ENCODE measurements at places on chromosomes 11 and 22.

DNA sequence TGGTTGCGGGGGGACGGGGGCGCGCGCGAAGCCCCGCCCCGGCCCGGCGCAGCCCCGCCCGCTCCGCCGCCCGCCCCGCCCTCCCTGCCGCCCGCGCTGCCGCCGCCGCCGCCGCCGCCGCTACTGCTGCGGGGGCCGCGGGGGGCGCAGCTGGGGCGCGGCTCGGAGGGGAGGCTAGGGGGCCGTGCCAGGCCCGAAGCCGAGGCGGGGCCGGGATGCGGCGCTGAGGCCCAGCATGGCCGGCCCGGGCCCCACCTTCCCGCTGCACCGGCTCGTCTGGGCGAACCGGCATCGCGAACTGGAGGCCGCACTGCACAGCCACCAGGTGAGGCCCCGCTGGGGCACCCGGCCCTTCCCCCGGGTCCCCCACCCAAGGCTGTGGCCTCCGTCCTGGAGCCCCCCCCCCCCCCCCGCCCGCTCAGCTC, at the start of gene ANKRD13D:
Gene ANKRD13D, plus strand, starts transcription at position 78 of the 425 bp plus-strand sequence. Its CDS starts 158 bp downstream, at position 236.
- DNase-seq, result no peak

- DNase-seq, result no peak
Measured at GRCh38 chr11:119828819-119829218, 99.8 kb upstream of the NECTIN1 start.

GRCh38 chr11:3010521-3011275, 18.6 kb upstream of the NAP1L4 start:
- no peak for DNase-seq

GRCh38 chr22:17419348-17419747, 50.1 kb downstream of the CECR2 start:
- DNase-seq, result no peak

DNA sequence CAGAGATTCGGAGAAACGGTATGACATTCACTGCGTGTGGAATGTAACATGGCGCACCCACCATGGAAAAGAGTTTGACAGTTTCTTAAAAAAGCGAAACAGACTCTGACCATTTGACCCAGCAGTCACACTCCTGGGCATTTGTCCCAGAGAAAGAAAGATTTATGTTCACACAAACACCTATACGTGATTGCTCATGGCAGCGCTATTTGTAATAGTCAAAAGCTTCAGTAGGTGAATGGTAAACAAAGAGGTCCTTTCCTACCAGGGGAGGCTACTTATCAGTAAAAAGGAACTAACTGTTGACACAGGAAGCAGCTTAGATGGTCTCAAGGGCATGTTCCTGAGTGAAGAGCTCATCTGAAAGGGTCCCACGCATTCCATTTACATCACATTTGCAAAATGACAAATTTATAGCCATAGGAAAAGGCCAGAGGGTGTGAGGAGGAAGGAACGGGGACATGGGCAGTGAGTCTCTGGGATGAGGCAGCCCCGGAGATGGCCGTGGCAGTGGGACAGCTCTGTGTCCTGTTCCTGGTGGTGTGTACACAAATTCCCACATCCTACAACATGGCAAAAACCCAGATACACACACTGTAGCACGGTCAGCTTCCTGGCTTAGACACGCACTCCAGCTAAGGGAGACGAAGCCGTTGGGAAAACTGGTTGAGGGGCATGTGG, 14.6 kb upstream of the KRTAP5-6 start:
- DNase-seq, result no peak
